ENCODE measurements at places on chromosomes 4 and X.

GRCh38 chr4:142016031-142016430 is 379.6 kb downstream of the IL15 start:
- peak; percentile 4 for DNase-seq

GRCh38 chr4:45063696-45064095 is 337.3 kb upstream of the GNPDA2 start:
- no peak for DNase-seq

DNA sequence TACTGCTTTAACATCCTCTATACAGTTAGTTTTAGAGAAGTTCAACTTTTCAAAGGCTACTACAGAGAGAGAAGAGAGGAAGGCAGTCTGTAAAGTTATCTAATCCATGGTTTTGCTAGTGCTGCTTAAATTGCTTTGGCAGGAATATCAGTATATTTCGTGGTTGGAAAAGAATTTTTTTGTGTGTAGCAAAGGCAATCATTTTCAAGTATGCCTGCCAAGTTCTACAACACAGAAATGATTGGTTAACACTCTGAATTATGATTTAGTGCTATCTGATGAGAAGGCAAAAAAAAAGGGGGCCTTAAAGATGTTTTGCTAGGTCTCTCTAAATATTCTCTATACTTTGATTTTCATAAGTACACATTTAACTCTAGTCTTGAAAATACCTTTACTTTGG is 133.1 kb downstream of the JADE1 start:
- no peak for DNase-seq

DNA sequence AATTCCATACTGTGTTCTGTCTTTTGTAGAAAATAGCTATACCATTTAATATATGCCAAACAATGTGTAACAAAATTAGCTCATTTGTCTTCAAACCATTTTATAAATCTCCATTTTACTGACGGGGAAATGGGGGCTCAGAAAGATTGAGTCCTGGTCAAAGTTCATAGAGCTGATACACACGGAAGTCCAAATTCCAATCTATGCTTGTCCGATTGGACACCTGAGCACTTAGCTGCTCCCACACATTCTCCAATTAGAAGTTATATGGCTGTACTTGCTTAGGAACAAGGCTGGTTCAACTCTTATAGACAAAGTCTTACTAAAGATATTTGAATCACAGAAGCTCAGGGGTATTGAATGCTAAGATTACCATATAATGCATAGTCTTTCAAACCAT is 185.2 kb downstream of the ANKRD50 start:
- no peak for DNase-seq

DNA sequence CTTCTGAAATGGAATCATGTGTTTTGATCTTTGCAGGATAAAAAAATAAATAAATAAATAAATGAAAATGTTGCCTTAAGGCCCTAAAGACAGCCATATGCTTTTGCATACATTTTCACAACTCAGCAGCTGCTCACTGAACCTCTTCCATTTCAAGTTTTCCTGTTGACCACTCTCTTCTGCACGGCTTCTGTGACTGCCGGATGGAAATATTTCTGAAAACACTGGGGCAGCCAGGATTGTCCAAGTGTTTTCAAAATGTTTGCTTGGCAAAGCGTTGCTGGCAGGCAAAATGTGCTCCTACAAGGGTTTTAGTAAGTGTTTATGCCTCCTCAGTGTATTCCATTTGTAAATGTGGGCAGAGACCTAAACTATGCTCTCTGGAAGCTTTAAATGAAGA is 208.1 kb upstream of the IL1RAPL1 start:
- no peak for DNase-seq
